Left cardiac atrium (tissue), 4 donors: ENCODE measurements at places on chromosomes 5 and 9. TPM values are rescaled to one million over a fixed set of nuclear protein-coding genes. Genes with fewer than 3 reads are reported as not detected.

Gene SLC6A19
- total RNA-seq = not detected

Gene EIF4E1B
- not detected for total RNA-seq

Gene GABRA1
- total RNA-seq = not detected

DNA sequence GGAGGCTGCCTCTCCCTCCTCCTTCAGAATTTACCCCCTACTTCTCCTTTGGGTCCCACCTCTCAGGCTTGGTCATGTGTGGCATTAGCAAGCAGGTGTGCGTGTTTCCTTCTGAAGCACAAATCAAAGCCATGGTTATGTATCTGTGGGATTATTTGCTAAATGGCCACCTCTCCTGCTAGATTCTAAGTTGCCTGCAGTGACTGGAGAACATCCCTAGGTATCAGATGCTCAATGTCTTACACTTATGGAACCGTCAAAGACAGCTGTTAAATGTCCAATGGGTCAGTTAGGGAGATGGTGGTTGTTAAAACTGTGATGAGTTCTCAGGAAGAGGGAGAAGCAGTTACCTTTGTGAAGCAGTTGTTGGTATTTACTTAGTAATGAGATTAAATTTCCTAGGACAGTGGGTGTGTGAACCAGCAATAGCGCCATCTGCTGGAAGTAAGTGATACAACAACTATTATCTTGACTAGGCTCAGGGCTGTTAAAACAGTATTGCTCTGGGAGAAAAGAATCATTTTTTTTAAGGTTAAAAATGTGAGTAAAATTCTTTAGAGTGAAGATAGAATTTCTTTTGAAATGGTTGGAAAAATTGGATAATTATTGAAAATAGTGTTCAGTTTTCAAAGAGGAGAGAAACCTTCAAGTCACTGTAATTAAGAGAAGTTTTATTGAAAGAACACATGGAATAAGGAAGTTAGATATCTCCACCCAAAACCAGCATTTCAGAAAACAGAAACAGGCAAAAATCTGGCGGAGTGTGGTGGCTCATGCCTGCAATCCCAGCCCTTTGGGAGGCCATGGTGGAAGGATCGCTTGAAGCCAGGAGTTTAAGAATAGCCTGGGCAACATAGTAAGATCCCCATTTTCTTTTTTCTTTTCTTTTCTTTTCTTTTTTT, 71.3 kb downstream of the TMC1 start:
- no peak for DNase-seq

- DNase-seq = no peak
These were observed 38.9 kb downstream of the PTTG1 start for GRCh38 chr5:160460377-160461049.

GRCh38 chr5:68365889-68366288, 150.3 kb downstream of the PIK3R1 start:
- no peak for DNase-seq

DNA sequence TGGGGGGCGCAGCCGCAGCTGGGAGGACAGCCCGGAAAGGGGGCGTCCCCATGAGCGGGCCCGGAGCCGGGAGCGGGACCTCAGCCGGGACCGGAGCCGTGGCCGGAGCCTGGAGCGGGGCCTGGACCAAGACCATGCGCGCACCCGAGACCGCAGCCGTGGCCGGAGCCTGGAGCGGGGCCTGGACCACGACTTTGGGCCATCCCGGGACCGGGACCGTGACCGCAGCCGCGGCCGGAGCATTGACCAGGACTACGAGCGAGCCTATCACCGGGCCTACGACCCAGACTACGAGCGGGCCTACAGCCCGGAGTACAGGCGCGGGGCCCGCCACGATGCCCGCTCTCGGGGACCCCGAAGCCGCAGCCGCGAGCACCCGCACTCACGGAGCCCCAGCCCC, 47.0 kb downstream of the TJP2 start:
- no peak for DNase-seq

- no peak for DNase-seq
These were observed 473.7 kb upstream of the KLF4 start for GRCh38 chr9:107963246-107963645.

- DNase-seq = no peak
These were observed 41.8 kb downstream of the CAMK2A start for GRCh38 chr5:150247726-150248125.

DNA sequence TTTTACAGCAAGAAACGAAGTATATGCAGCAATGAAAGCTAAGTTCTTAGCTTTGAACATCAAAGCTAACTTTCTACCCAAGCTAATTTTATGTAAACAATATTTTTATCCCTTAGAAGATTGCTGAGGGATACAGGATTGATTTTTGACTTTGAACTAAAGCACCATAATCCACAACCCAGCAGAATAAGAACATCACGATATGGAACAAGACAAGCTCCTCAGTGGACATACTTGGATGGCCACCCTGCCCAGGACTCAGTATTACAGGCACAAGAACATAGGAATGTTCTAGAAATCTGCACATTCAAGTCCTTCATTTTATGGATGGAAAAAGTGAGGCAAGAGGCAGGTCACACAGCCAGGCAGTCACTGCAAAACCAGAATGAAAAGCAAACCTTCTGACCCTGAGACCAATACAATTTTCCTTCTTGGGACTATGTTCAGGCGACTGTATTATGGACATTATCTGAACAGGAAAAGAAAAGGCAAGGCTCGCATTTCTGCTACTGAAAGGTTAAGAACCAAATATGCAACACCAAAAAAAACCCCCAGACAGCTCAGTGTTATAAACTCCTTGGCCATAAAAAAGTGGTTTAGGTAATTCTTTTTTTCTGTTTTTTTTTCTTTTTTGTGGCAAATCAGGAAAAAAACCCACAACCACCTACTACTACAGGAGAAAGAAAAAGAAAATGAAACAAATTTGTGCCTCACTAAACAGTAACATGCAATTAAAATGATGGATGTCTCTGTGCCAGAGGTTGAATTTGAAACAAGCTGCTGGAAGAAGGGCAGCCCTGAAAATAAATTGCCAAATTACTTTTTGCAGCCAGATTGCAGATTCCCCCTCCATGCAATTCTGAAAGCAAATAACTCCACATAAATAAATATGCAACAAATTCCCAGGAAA, 25.4 kb downstream of the EPB41L4B start:
- no peak for DNase-seq

- DNase-seq = no peak
These were observed 10.9 kb downstream of the SMIM3 start for GRCh38 chr5:150789450-150789849.

- no peak for DNase-seq
These were observed 513.7 kb downstream of the CDK5RAP2 start for GRCh38 chr9:120066315-120066714.

DNA sequence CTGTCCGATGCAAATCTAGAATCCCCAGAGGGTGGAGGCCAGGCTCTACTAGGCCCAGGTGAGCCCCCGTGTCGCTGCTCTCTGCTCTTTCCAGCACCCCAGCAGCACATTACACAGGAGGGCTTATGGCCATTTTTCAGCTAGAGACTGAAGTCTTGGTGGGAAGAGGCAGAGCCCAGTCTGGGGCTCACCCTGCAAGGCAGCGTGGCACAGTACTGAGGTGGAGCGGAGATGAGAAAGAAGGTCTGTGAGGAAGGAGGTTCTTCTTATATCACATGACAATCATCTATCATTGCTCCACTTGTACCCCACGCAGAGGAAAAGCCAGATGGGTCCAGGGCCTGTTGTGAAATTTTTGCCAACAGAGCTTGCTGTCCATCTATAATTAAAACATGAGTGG, 10.0 kb upstream of the KIF12 start:
- DNase-seq = no peak

DNA sequence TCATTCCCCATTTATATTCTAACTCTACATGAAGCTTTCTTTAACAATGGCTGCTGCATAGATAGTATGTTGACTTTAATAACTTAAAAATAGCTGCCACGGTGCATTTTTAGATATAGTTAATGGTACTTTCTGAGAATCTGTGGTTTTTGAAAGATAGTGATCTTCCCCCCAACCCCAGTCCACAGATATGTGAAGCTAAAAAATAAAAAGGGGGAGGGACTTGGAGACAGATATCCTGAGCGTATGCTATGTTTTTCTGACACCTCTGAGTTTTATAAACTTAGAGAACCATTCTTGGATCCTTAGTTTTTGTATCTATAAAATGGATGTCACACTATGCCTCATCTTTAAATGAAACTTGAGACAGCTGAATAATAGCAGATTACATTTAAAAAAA, 120.5 kb downstream of the SNX18 start:
- DNase-seq = no peak

GRCh38 chr9:78967596-78968217, 604.1 kb upstream of the TLE4 start:
- DNase-seq = no peak

DNA sequence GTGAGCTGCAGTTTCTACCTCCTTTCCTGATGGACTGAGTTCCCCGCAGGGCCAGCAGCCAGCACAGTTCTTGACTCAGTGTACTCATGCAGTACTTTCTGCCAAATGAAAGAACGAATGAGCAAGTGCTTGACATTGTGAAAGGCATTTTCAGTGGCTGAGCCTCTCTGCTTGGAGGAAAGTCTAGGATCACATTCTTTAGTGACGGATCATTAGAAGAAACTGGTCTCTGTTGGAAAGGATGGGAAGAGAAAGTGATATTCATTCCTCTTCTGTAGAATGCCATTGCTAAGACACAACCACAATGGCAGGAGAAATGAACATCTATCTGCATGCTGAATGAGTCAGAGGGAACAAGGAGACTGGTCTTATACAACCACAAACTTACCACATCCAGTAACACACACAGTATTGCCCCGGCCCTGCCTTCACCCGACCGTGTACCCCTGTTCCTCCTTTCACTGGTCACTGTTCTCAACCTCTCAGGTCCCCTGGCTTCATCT, 206.9 kb downstream of the CRB2 start:
- DNase-seq = no peak

- no peak for DNase-seq
These were observed 196.4 kb downstream of the TRPM3 start for GRCh38 chr9:70924895-70925547.

GRCh38 chr9:91904588-91905236, 45.3 kb downstream of the ROR2 start:
- DNase-seq = no peak

GRCh38 chr9:134424818-134425217, 98.6 kb downstream of the RXRA start:
- DNase-seq = no peak

DNA sequence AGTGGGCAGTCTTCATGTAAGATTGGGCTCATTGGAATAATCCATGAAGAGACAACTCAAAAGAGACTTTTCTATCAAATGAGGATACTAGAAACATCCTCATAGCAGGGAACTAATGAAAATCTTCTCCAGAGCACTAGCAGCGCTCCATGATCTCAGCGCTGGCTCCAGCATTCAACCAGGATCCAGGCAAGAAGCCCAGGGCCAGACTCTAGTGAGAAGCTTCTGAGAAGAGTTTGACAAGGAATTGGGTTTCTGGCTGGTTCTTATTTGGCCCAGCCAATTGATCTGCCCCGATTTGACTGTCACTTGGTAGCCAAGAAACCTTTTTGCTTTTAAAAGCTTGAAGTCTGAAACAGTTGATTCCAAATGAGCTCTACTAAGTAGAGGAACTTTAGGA, 60.1 kb downstream of the AOPEP start:
- DNase-seq = no peak
